Sciatic nerve (tissue), 2 donors: ENCODE measurements at places on chromosomes 2 and 18. TPM values are rescaled to one million over a fixed set of nuclear protein-coding genes. Genes with fewer than 3 reads are reported as not detected.

GRCh38 chr2:157404363-157404762 is 39.5 kb downstream of the CYTIP start:
- no peak for DNase-seq

The ESCO1 gene
- 17.0 TPM for total RNA-seq

DNA sequence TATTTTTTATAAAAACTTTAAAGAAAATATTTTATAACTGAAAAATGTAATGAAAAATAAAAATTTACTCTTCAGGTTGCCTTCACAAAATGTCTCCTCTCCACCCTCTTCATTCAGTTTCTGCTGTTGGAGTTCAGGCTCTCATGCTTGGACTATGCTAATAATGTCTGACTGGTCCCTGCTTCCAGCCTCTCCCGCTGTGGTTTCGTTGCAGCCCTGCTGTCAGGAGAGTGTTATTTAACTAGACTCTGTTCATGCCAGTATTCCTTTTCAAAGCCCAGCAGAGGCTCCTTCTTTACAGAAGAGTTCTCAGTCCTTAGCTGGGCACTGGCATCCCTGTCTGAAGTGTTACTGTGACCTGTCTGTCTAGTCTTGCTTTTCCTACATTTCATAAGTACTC is 40.4 kb downstream of the CLIP4 start:
- no peak for DNase-seq

GRCh38 chr18:13435586-13436333 is 217.2 kb downstream of the LDLRAD4 start:
- DNase-seq, result no peak

DNA sequence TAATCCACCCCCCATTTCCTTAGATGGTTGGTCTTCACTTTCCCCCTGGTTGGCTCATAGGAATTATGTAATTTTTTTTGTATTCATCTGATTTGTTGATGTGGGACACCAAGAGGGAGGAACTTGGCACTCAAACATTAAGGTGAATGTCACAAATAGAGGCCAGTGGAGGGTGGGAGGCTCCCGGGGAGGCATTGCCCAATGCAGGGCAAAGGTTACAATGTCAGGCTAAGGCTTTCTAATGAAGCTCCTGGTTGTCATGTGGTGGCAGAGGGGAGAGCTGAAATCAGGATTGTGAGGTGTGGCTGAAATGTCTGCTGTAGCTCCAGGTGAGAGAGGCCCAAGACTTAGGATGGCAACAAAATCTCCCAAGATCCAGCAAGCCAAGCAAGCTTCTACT is 42.7 kb downstream of the MPHOSPH10 start:
- no peak for DNase-seq

The HOXD10 gene
- 1.9 TPM for total RNA-seq
